CD14-positive monocyte (primary cell): ENCODE measurements at places on chromosomes 3 and 15. TPM values are rescaled to one million over a fixed set of nuclear protein-coding genes. Genes with fewer than 3 reads are reported as not detected.

GRCh38 chr3:192445770-192446644 is 281.3 kb downstream of the FGF12 start:
- no peak for DNase-seq

The APOD gene
- not detected for polyA plus RNA-seq

DNA sequence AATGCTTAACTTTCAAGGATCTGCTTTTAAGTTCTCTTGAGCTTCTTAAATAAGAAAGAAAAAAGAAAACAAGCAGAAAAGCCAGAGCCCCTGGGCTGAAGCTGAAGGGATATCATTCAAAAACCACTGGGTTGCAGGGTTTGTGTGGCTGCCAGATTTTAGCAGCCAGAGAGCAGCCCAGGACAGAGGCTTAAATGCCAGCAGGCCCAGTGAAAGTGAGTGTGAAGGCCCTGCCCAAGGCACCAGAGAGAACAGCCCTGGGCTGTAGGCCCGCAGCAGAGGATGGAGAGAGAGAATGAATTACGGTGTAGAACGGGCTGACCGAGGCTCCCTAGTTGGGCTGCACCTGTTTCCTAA is 106.3 kb upstream of the BOC start:
- DNase-seq: no peak

- no peak for DNase-seq
Observed at GRCh38 chr3:178054471-178054870, 481.8 kb upstream of the KCNMB2 start.

The MGA gene
- 1.3 and 4.2 TPM in 2 replicates for polyA plus RNA-seq

GRCh38 chr3:179174898-179175297 is 26.7 kb downstream of the PIK3CA start:
- DNase-seq: no peak

The P2RY13 gene
- 104 and 144 TPM in 2 replicates for polyA plus RNA-seq

DNA sequence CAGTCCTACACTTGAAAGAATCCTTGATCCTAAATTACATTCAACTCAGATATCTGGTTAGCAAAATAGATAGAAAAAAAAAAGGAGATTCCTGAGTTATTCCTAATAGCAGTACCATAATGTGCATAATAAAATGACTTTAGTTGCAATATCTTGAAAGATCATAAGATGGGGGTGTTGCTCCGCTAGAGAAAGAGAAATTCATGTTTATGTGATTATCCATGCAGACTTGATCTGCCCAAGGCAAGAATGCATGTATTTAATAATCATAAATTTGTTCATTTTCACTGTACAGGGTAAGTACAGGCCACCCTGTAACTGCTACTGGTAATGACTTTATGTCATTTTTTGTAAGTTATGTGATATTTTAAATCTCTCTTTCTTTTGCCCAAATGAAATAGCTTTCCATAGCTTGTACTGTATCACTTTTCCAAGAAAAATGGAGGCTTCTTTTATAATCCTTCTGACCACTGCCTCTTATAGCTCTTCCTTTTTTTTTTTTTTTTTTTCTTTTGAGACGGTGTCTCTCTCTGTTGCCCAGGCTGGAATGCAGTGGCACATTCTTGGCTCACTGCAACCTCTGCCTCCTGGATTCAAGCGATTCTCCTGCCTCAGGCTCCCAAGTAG is 84.6 kb downstream of the HCN4 start:
- DNase-seq: peak; percentile 51

DNA sequence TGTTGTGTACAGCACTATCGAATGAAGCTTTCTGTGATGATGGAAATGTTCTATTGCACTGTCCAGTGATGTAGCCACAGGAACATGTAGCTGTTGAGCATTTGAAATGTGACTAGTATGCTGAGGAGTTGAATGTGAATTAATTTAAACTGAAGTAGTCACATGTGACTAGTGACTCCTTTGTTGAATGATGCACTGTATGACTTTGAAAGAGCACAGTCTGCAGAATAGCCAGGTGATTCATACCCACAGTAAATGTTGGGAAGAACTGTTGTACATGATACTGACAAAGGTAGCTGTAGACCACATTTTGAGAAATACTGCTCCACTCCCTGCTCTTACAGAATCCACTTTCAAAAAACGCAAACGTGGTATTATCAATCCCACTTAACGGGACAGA is 34.0 kb upstream of the ACTL6A start:
- DNase-seq: no peak

The CPN2 gene
- polyA plus RNA-seq: not detected in 2 replicates

- no peak for DNase-seq
Observed at GRCh38 chr3:67587811-67588210, 66.6 kb downstream of the SUCLG2 start.

DNA sequence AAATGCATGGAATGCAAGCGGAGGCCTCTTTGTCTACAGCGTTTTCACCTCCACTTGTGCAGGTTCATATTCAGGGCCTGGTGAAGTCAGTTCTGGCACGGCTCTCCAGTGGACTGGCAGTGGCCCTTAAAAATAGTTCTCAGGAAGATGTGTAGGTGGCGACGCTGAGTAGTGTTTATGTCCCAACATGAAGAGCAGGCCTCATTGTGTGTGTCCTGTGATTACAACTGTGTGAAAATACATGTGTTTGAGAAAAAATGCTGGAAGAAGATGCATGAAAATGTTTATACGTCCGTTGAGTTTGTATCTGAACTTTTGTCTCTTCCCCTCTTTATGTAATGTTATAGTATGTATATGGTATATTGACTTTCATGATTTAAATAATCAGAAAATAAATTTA is 7.2 kb downstream of the LIPC start:
- DNase-seq: peak; percentile 59

DNA sequence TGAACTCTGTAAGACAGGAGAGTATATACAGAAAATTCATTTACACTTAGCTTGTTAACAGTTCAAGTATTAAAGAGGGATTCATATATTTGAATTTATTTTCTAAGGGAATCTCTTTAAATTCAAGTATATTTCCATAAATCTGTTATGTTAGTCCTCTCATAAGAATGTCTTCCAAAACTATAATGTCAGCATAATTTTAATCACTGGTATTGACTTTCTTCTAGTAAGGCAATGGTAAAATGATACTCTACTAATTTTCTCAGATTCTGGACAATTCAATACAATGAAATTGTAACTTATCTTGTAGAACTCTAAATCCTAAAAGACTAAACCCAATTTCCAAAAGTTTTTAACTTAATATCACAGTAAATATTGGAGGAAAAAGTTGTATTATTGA is 66.3 kb upstream of the EPHA6 start:
- DNase-seq: no peak

GRCh38 chr3:108525971-108526370 is 15.6 kb upstream of the MYH15 start:
- no peak for DNase-seq

GRCh38 chr15:62782071-62782841 is 260.3 kb upstream of the TPM1 start:
- peak; percentile 14 for DNase-seq

DNA sequence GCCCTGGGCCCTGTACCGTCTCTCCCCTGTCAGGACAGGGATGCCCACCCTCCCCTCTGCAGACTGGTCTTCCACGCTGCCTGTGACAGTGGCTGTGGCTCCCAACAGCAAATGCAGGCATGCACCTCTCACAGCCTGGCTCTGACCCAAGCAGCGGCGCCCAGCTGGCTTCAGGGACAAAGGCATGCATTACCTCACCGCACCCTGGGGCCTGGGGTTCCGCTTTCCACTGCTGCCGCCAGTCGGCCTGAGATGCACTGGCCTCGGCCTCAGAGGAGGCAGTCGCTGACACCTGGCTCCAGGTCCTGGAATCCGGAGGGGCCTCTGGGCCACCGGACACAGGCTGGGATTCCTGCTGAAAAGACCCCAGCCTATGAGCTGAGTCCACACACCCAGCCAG is 70.3 kb downstream of the SCN5A start:
- DNase-seq: no peak

The CHRD gene
- not detected for polyA plus RNA-seq

The PPARG gene
- polyA plus RNA-seq: 2.0 TPM

- DNase-seq: peak; percentile 14
Observed at GRCh38 chr15:75694241-75695182, 18.1 kb downstream of the CSPG4 start.

DNA sequence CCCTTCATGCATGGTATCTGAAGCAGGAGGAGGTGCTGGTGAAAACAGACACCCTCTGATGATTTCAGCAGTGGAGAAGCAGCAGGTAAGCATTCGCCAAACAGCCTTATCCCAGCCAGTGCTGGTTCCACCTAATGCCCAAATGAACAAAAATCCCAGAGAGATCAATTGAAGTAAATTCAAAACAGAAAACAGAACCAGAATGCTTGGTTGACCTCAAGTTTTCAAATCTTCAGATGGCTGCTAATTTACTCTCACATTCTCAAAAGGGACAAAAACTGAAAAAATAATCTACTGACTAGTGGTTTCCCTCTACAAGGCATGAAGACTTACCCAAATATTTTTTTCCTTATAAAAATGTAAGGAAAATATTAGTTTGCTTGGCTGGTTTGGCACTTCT is 87.0 kb upstream of the MYO5C start:
- no peak for DNase-seq

The CACNA1D gene
- 0.29 TPM for polyA plus RNA-seq

The GALNT15 gene
- polyA plus RNA-seq: not detected in 2 replicates

The RAB8B gene
- polyA plus RNA-seq: 58.9 TPM

DNA sequence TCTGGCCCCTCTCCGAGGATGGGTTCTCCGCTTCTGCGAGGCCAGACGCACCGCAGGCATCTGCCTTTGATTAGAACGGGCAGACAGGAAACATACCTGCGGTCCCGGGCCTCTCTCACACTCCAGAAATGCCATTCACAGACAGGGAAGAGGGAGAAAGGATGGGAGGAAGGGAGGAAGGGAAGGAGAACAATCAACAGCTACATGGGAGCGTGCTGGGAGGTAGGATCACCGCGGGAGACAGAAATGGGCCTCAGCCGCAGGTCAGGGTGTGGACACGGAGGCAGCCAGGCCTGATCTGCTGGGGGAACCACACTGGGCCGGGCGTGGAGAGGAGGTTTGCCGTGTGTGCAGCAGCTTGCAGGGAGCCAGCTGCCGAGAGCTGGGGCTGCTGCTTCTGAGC is 90.7 kb upstream of the RGMA start:
- no peak for DNase-seq

The TM6SF1 gene
- 35.4 TPM for polyA plus RNA-seq

- no peak for DNase-seq
Observed at GRCh38 chr3:194460566-194460965, 26.2 kb downstream of the ATP13A3 start.

The IL20RB gene
- 0.16 TPM for polyA plus RNA-seq

The AHSG gene
- polyA plus RNA-seq: not detected in 2 replicates

DNA sequence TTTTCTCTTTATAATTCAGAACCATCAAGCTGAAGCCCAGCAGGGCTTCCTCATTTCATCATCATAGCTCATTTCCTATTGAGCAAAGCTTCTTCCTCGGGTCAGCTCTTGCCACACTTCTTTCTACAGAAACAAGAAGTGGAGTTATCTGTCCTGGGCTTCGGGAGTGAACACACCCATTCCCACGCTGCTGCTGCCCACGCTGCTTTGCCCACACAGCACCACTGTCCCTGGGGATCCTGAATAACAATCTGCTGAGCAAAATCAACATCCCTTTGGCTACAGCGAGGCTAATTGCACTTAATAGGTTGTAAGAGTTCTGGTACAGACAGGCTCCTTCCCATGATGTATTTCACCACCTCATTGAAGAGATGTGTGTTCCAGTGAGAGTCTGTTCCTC is 23.7 kb downstream of the CEP19 start:
- DNase-seq: peak; percentile 93

GRCh38 chr15:58575045-58575786 is 143.4 kb downstream of the LIPC start:
- DNase-seq: no peak

DNA sequence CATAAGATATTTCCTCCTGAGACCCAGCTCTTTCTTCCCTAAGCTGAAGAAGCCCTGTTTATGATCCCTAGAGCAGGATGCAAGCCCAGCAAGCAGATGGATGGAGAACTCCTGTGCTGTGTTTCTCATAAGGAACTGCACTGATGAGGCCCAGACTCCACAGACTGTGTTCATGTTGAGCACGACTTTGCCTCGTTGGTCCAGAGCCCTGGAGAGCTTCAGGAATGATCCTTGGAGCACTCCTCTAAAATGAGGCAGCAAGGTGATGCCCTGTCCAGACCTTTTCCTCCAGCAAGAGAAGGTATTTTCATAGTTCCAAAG is 83.8 kb downstream of the MYLK start:
- no peak for DNase-seq

GRCh38 chr15:85592148-85592547 is 202.6 kb downstream of the KLHL25 start:
- DNase-seq: no peak

DNA sequence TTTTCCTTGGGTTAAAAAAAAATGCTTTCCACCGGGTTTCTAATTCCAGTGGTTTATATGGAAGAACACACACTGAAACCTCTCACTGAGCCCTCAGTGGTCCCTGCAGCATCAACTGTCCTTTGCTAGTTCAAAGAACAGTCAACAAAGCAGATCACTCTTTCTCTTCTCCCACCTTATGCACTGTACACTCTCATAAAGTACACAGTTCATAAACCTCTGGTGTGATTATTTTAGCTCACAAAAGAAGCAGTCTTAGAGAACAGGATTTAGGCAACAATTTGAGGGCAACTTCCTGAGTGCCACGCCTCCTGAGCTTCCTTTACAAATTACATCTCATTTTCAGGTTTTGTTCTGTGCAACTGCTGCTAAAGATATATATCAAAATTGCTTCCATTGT is 728.4 kb upstream of the GOLIM4 start:
- DNase-seq: no peak

- DNase-seq: no peak
Observed at GRCh38 chr3:167372138-167372537, 8.0 kb downstream of the ZBBX start.

The TMEM207 gene
- not detected for polyA plus RNA-seq

GRCh38 chr3:28718074-28718849 is 369.6 kb upstream of the AZI2 start:
- DNase-seq: no peak

The LNP1 gene
- polyA plus RNA-seq: 0.05 and 0.07 TPM in 2 replicates
